ENCODE measurements at places on chromosomes 5 and 9.
A peak's percentile ranks its signal among the peaks of the same experiment; 100 is the strongest.

- peak; percentile 59 for DNase-seq
These were observed 91.1 kb downstream of the PRDM6 start for GRCh38 chr5:123180178-123180577.

GRCh38 chr5:175491223-175491622 is 12.9 kb downstream of the SFXN1 start:
- DNase-seq = no peak

DNA sequence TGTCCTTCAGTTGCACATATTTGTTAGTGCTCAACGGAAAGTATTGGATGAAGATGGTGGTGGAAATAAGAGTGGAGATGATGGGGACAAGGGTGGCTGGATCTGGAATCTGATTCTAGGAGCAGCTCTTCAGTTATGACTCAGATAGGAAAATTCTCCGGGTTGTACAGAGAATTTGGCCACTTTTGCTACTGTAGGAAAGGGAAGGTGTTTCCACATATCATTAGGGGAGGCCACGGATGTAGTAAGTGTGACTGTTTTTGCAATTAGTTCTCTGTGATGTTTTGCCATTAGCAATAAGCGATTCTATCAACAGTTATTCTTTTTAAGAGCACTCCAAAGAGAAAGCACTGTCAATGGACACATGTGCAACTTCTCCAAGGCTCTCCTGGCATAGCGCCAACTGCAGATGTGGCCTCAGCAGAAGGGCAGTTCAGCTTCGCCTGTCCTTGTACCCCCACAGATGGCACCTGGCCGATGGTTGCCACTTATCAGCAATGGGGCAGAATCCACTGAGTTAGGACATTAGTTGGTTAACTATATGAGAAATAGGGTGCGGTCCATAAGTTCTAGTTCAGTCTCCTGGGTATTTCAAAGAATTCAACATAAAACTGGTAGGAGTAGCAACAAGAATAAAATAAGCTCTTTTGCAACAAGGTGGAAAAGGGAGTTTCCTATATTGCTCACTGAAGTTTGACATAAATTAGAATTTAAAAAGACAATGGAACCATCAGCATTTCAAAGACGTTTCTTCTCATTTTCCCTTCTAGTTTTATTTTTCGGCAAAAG is 96.3 kb downstream of the ARSB start:
- DNase-seq = no peak

DNA sequence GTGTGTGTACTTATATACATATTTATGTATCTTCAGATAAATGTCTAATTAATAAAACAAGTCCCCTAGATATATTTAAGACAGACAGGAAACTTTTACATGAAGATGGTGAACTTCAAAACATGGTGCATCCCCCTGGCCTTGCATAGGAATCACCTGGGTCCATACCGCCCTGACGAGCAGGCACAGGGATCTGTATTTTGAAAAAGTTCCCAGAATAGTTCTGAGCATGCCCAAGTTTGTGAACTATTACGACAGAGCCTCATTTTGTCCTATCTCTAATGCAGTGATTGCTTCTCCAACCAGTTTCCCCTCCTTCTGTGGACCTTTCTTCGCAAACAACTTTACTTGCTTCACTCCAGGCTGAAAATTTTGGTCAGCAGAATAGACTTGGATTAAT is 98.1 kb downstream of the APBA1 start:
- DNase-seq = no peak

- DNase-seq = peak; percentile 58
These were observed 365.7 kb downstream of the SPATA31D1 start for GRCh38 chr9:82354279-82354659.

- DNase-seq = no peak
These were observed 8.9 kb downstream of the RNF44 start for GRCh38 chr5:176528301-176528700.

DNA sequence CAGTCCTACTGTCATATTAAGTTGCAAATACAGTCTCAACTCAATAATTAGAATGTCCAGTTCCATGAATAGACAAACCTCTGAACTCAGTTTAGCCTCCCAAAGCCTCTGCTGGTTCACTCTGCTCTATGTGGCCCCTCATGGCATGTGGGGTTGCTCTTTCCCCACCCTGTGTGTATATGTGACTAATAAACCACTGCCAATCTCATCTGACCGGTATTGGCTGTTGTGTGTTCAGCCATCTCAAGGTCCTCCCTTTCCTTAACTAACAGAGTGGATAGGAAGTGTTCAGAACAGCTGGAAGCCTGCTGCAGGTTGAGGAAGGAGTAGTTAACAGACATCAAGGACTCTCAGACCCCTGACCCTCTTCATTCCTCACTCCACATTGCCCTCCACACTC is 55.3 kb downstream of the IL33 start:
- no peak for DNase-seq

- peak; percentile 99 for DNase-seq
These were observed at the start of gene GPRIN1 for GRCh38 chr5:176609724-176610434. Gene GPRIN1, minus strand, starts transcription at chr5:176610156. Its CDS starts 10,322 bp downstream, at chr5:176599834.

DNA sequence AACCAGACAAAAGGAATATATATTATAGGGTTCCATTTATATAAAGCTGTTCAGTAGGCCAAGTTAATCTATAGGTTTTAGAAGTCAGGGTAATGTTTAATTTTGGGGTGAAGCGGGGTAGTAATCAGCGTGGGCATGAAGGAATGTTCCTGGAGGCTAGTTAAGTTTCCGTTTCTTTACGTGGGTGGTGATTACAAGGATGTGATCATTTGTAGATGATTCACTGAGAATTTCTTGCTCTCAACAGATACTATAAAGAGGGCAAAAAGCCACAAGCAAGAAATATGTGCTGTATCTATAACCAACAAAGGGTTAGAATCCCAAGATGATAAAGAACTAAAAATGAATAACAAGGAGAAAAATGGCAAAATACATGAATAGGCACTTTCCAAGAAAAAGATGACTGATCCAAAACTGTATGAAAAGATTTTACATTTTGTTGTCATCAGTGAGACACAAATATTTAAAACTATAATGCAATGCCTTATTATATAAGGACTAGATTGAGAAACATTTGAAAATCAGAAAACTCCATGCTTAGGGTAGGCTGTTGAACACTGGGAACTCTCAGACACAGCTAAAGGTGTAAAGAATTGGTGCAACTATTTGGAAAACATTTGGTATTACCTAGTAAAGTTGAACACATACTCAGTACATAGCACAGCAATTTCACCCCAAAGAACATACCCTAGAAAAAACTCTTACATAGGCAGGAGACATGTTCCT is 224.3 kb upstream of the S1PR3 start:
- peak; percentile 42 for DNase-seq

DNA sequence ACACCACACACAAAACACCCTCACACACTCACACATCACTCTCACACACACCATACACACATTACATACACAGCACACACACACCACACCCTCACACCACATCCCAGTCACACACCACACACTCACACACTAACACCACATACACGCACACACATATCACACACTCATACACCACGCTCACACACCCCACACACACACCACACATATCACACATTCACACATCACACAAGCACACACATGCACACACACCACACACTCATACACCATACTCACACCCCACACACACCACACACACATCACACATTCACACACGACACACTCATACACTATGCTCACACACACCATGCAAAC is 543 bp upstream of the UBE2QL1 start:
- no peak for DNase-seq

DNA sequence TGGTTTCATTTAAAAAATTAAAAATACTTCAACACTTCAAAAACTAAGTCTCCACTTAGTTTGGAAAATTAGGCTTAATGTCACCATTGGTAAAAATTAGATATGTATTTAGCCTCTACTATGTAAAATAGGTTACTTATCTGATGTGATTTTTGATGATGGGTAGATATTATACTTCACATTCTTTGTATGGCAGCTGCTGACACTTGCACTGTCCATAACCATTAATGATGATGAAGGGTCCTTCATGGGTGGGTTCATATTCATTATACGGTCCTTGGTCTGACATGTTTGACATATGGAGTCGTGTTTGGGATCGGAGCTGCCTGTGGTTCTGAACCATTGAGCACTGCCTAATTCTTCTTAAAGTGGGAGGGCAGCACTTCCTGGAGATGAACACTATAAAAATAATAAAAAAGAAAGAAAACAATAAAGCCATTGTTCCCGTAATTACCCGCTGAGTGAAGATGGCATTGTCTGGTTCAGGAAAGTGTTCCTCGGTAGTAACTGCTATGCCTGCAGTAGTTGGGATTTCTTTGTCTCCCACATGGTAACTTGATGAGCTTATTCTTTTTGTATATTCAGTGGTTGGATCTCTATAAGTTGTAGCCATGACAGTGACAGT is 2.2 kb downstream of the LRRTM2 start:
- no peak for DNase-seq

DNA sequence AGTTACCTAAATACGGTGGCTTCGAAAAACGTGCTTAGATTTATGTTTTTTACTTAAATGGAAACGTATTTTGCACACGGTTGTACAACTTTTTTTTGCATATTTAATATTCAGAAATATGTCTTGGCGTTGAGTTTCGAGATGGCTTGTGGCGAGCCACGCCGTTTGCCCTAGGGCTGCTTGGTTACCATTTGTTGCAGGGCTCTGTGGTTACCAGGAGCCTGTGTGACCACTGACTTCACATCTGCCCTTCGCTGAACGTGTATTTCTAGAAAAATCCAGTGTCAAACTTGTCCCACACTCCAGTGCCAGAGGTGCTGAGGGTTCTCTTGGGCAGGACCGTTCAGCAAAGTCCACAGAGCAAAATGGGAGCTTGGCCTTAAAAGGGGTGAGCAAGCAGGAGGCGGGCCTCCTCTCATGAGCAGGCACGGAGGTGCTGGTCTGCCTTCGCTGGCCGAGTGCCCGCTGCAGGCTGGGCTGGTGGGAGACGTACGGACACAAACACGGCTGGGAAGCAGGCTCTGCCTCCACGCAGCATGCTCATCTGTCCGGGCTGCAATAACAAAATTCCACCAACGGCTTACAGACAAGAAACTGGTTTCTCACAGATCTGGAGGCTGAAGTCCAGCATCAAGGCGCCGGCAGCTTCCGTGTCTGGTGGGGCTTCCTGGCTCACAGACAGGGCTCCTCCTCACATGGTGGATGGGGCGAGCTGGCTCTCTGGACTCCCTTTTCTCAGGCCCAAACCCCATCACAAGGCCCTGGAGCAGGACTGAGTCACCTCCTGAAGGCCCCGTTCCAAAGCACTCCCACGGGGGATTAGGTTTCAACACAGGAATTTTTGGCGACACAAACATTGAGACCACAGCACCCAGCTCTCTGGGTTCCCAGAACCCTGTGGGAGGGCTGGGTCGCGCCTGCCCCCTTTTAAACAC is 5.4 kb downstream of the MRPL36 start:
- peak; percentile 37 for DNase-seq

DNA sequence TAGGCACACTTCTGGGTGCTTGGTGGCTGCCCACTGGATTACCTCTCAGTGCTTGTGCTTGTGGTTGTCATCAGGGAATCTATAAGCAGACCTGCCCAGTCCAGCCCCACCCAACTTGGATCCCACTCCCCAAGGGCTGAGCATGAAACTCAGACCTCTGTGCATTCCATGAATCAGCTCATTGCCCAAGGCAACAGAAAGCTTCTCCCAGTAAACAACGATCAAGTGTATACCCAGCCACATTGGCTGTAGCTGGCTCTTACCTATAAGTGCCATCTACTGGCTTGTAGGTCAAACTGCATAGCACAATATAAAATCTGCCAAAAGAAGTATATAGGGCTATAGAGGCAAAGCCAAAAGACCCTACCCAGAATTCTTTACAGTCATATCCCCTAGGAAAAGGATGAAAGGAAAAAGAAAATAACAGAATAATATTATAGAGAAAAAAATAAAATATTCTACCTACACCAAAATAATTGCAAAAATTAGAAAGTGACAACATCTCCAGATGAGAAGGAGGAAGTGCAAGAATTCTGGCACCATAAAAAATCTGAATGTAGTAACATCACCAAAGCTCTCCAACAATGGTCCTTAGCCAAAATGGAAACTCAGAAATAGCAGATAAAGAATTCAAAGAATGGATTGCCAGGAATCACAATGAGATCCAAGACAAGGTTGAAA is 321.0 kb upstream of the TRPC7 start:
- no peak for DNase-seq

- DNase-seq = peak; percentile 79
These were observed 47.1 kb upstream of the MATR3 start for GRCh38 chr5:139246394-139246793.

DNA sequence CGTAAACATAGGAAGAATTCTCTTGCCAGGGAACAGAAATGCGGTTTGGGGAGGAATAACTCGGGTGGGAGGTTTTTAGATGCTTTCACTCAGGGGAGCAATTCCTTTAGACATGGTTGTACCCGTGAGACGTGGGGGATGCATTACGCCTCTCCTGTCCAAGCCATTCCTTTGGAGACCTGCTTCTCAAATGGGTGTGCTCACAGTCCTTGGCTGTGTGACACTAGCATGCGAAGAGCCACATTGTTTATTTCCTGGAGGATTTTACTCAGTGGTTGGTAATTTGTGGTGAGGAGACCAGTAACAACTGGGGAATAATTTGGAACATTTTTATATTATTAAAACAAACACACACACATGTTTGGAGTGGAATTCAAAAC is 18.5 kb downstream of the COL15A1 start:
- DNase-seq = peak; percentile 77

Data from AG20443 (cell line).